Activated T-helper 1 cell treated with anti-CD3 and anti-CD28 coated beads, Interleukin-12 subunit alpha, Interleukin-12 subunit beta, Interleukin-2, Interleukin-4 antibody, amounts not matched to agents 30 ng/mL and 10 ng/mL and 1 ng/mL, durations not matched to agents 14 hours and 24 hours and 36 hours (primary cell): ENCODE measurements at places on chromosomes 5 and 9. TPM values are rescaled to one million over a fixed set of nuclear protein-coding genes. Genes with fewer than 3 reads are reported as not detected.

The NR5A1 gene
- total RNA-seq: not detected in 2 replicates

The CCL27 gene
- total RNA-seq: 0.62 TPM in 1 of 2 replicates, not detected in the other

The CERCAM gene
- total RNA-seq: 0.86 and 1.6 TPM in 2 replicates

The CBY3 gene
- total RNA-seq: 0.66 and 1.0 TPM in 2 replicates

The CYSRT1 gene
- total RNA-seq: 0.49 and 0.60 TPM in 2 replicates

The SLC4A9 gene
- total RNA-seq: not detected in 2 replicates

The ANKRD55 gene
- 1.0 and 1.8 TPM in 2 replicates for total RNA-seq

DNA sequence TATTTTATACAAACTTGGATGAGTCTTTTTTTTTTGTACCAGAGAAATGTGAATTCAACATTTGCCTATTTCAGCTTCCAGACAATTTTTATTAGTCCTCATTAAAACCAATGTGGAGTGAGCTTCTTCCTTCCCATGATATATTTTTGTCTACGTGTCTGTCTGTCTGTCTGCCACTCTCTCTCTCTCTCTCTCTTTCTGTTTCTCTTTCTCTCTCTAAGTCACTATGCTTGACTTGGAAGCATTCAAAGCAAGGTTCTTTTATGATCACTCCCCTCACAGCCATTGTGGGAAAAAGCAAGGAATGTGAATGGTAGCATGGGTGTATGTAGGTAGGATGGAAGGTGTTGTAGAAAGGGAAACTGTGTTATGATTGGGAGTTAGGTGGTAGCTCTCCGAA is 80.2 kb downstream of the SNCAIP start:
- DNase-seq: no peak

DNA sequence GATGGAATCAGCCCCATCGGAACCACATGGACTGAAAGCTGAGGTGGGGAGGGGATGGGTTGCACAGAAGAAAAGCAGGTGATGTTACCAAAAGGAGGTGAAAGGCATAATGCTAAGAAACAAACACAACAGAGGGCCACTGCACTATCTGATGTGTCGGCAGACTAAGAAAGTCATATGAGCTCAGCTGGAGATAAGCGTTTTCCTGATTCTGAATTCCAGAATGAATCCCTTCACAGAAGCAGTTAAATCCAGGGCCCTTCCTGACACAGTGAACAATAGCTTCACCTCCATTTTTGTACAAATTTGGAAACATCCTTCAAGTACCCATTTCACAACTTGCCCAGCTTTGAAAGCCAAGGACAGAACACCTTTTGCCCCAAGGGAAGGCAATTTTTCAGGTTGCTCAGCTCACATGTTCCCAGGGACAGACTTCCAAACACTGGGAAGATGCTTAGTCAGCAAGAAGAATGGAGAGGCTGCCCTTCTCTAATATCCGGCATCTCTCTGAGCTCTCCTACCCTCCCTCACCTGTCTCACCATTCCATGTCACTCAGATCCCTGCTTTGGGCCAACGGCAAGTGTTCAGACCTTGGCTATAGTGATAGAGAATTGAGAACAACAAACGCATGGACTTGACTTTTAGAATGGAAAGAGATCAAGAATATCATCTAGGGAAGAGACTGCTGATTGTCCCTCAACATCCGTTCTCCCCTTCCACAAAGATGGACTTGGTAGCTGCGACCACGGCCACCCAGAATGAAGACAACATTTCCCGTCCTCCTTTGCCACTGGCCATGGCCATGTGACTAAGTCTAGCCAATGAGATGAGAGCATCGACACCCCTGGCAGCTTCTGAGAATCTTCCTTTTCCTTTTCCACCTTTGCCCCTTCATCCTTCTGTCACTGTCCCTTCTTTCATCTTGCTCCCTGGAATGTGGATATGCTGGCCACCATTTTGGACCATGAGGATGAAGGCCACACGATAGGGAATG is 68.6 kb upstream of the IL17B start:
- no peak for DNase-seq

- DNase-seq: no peak
Measured at GRCh38 chr5:60514152-60514551, 185.8 kb downstream of the DEPDC1B start.

DNA sequence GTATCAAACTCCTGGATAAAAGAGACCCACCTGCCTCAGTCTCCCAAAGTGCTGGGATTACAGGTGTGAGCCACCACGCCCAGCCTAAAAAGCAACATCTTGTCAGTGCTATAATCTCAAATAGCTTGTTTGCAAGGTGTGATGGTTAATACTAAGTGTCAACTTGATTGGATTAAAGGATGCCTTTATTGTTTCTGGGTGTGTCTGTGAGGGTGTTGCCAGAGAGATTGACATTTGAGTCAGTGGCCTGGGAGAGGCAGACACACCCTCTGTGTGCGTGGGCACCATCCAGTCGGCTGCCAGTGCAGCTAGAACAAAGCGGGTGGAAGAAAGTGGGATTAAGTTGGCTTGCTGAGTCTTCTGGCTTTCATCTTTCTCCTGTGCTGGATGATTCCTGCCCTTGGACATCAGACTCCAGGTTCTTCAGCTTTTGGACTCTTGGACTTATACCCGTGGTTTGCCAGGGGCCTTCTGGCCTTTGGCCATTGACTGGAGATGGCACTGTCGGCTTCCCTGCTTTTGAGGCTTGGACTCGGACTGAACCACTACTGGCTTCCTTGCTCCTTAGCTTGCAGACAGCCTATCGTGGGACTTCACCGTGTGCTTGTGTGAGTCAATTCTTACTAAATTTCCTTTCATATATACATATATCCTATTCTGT is 28.1 kb downstream of the TARS1 start:
- DNase-seq: no peak

- no peak for DNase-seq
Measured at GRCh38 chr5:55636177-55636576, 75.9 kb downstream of the SLC38A9 start.

- no peak for DNase-seq
Measured at GRCh38 chr5:61995486-61995885, 310.5 kb upstream of the KIF2A start.

- no peak for DNase-seq
Measured at GRCh38 chr5:179301376-179301775, 43.9 kb downstream of the ADAMTS2 start.

DNA sequence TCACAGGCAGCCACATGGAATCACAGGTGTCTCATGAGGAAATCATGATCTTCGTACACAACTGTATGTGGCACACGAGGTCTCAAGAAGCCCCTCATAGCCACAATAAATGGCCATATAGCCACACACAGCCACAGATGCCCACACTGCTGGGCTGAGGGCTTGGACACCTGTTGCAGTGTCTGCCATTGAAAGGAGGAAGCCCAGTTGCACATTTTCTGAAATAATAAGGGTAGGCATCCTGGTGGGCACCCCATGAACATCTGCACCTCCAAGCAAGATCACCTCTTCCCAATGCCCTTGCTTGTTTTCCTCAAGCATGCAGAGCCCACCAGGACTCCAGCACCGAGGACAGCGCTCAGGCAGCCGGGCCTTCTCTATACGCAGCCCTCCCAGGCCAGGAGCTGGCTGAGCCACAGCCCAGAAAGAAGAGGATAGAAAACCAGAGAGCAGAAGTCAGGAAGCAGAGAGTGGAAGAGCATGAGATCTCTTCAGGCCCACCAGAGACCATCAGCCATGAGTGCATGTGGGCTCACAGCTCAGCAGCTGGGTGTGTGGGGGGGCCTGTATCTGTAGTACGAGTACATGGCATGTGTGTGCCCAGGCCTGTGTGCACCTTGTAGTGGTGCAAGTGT is 1.0 kb upstream of the ACSL6 start:
- DNase-seq: no peak

DNA sequence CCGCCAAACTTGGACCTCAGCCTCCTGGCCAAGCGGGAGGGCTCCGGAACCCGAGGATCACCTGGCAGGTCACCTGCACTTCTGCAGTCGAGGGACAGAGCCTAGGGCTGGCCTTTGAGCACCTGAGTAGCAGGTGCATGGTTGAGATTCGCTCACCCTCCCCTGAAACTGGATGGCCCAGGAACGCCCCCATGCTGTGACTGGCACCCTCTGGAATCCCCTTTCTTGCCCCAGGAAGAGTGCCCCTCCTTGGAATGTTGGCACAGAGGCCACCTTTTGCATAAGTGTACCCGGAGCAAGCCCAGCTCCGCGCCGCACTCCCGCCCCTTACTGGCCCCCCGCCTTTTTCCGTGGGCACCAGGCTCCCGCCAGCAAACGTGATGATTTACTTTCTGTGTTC is 112.5 kb upstream of the IER5L start:
- DNase-seq: no peak

DNA sequence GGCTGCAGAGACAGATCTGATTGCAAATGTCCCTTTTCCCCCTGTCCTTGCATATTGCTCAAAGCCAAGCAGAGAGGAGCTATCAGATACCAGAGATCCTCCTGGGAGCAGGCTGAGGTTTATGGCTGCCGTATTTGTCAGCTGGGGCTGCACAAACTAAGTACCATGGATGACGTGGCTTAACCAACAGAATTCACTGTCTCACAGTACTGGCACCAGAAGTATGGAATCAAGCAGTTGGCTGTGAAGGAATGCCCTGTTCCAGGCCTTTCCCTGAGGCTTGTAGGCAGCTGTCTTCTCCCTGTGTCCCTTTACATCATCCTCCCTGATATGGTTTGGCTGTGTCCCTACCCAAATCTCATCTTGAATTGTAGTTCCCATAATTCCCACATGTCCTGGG is 2.6 kb downstream of the CFAP90 start:
- no peak for DNase-seq

DNA sequence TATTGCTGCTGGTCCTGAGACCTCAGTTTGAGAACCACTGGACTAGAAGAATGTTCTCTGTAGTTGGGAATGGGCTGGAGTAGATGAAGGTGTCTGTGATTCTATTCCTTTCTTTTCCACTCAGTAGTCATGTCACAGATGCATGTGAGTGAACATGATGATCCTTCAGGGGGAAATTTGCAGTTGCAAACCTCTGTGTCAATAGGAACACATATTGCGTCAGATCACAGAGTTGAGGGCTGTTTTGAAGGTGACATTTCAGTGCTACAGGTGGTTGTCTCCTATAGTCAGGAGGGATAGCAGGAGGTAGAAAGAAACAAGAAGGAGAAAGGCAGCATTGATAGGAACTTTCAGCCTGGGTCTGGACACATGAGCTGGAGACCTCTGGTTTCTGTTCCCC is 239.3 kb downstream of the ARHGEF28 start:
- no peak for DNase-seq

DNA sequence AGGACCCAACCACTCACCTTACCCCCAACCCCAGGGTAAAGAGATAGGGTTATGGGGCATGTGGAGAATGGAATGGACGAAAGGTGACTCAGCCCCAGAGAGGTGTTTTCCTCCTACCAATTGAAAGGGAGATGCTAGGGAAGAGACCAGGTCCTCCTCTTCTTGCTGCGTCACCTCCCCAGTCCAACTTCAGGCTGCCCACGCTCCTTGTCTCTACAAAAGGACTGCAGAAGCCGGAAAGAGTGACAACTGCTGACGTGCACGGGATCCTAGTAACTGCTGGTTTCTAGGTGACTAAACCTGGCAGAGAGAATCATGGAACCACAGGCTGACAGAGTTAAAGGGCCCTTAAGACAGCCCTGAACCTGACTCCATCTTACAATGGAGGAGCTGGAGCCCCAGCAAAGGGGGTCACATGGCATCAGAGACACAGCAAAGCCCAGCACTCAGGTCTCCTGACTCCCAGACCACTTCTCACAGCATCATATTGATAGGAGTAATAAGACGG is 2.2 kb downstream of the GPX3 start:
- DNase-seq: no peak

GRCh38 chr9:8206720-8207119 is 407.1 kb upstream of the DMAC1 start:
- DNase-seq: no peak

GRCh38 chr5:72092074-72092473 is 15.2 kb upstream of the MAP1B start:
- DNase-seq: no peak

GRCh38 chr9:100511205-100511604 is 38.3 kb downstream of the TMEFF1 start:
- no peak for DNase-seq

DNA sequence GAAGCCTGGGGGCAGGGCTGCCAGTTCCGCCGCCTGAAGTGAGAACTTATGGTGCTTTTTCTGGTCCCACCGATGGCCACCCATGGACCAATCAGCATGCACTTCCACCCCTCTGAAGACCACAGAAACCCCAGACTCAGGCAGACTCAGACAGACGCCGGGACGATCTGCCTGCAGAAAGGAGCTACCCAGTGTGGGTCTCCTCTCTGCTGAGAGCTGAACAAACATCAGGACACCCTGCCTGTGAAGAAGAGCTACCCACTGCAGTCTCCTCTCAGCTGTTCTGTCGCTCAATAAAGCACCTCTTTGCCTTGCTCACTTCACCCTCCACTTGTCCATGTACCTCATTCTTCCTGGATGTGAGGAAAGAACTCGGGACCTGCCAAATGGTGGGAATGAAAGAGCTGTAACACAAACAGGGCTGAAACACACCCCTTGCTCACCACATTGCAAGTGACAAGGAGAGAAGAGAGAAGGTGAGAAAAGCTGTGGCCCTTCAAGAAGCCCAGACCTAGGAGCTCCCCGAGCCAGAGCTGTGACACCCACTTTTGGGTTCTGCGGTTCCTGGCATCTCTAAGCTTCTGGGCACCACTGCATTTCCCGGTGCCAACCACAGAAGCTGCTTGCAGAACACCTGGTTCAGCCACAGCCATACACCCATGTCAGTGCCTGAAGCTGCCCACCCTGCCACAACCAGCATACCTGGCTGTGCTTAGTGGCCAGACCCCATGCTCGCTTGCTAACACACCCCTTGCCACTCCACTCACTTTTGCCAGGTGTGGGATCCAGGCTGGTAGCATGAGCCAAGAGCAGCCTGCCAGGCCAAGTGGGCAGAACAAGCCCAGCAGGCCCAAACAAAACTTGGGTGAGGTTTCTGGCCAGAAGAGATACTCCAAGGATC is 114.3 kb upstream of the TSLP start:
- no peak for DNase-seq

DNA sequence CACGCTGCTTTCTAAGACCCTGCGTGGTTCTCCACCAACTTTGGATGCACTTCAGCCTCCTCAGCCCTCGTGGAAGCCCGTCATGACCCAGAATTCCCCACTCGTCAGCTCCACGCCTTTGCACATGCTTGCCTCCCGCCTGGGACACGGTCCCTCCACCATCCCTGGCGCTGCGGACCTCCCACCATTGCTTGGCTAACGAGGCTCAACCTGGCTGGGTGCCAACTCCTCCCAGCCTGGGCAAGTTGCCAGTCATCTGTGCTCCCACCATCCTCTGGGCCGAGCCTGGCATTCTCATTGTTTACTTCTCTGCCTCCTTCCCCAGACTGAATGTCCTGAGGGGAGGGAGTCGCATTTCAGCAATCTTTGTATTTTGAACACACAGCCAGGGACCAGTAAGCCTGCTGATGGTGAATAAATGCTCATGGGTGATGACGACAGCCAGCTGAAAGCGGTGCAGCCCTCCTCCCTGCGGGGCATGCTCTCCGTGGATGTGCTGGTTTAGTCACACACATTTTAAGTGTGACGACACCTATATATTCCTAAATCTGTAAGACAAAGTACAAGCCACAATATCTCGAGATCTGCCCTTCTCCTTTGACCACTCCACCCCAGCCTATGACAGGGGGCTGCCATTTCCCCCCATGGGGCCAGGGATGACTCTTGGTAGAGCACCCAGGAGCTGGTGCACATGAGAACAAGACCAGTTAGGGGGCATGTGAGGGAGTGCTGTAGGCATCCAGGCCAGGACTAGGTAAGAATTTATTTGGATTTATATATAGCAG is 37.6 kb downstream of the ANKRD33B start:
- no peak for DNase-seq

- DNase-seq: no peak
Measured at GRCh38 chr9:9846557-9846956, 766.2 kb downstream of the PTPRD start.
